Upper lobe of left lung (tissue), 6 donors: ENCODE measurements at places on chromosomes 6 and 20. TPM values are rescaled to one million over a fixed set of nuclear protein-coding genes. Genes with fewer than 3 reads are reported as not detected.

Gene DDX43
- 2.1 TPM for total RNA-seq

Gene ARMH2
- total RNA-seq = not detected

Gene BTN1A1
- total RNA-seq = not detected

Gene ATP6V1G2
- 1.0 TPM for total RNA-seq

Gene AURKA
- total RNA-seq = 3.9 TPM

Gene SNAP25
- 0.79 TPM for total RNA-seq

Gene CCM2L
- total RNA-seq = 9.9 TPM

Gene ADTRP
- total RNA-seq = 8.4 TPM

Gene ABHD16B
- total RNA-seq = not detected

Gene BAG2
- total RNA-seq = 4.7 TPM

Gene VGLL2
- total RNA-seq = not detected

Gene OR2H2
- total RNA-seq = not detected

Gene SPATA25
- total RNA-seq = 1.8 TPM

Gene CD24
- 231 TPM for total RNA-seq

Gene SF3B5
- 157 TPM for total RNA-seq

Gene WFDC11
- total RNA-seq = not detected
